Stimulated activated CD8-positive, alpha-beta memory T cell treated with anti-CD3 and anti-CD28 coated beads, Interleukin-2, amount 100 ng/mL, for 1 hour (primary cell): ENCODE measurements at places on chromosomes 6 and 20.
A peak's percentile ranks its signal among the peaks of the same experiment; 100 is the strongest.

- no peak for DNase-seq
These were observed 695.9 kb downstream of the HDGFL1 start for GRCh38 chr6:23265270-23265669.

DNA sequence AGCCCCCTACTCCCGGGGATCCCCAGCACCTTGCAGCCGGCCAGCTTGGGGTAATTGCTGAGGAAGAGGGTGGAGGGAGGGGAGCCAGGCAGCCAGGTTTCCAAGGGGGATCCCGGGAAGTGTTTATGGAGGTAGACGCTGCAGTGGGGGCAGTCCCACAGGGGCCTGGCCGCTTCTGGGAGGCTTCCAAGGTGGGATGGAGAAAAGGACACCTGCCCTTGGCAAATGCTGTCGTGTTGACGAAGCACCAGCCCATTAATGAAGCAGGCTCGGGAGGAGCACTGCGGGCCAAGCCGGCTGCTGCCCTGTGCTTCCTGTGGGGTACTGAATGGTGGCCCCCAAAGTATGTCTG lies 82.4 kb downstream of the TMEM242 start:
- no peak for DNase-seq

DNA sequence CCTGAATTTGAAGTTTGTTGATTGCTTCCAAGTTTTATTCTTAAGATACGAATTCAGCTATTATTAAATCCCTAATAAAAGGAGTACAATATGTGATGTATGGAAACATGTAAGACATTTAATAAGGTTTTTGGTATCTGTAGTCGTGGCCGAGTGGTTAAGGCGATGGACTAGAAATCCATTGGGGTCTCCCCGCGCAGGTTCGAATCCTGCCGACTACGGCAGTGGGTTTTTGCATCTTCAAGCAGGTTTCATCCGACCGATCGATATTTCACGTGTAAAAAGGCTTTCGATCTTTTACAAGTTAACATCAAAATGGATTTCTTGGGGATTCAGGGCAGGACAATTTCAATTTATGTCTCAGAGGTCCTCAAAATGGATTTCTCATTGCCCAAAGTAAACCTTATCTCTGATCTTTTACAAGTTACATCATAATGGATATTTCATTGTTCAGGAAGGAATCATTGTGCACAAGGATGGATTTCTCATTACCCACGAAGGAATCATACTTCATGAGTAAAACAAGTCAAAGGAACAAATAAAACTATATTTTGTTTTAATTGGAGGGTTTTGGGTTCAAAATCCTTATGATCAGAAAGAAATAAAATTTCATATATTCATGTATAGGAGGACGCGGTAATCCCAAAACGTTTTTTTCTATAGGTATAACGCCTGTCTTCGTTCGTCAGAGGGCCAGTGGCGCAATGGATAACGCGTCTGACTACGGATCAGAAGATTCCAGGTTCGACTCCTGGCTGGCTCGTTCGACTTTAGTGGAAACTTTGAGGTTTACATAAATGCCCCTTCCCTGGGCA lies 37.3 kb upstream of the BTN3A2 start:
- no peak for DNase-seq

- DNase-seq = no peak
These were observed 11.1 kb downstream of the TOX2 start for GRCh38 chr20:43925801-43926200.

- DNase-seq = no peak
These were observed 2.1 kb downstream of the TGM6 start for GRCh38 chr20:2382833-2383232.

DNA sequence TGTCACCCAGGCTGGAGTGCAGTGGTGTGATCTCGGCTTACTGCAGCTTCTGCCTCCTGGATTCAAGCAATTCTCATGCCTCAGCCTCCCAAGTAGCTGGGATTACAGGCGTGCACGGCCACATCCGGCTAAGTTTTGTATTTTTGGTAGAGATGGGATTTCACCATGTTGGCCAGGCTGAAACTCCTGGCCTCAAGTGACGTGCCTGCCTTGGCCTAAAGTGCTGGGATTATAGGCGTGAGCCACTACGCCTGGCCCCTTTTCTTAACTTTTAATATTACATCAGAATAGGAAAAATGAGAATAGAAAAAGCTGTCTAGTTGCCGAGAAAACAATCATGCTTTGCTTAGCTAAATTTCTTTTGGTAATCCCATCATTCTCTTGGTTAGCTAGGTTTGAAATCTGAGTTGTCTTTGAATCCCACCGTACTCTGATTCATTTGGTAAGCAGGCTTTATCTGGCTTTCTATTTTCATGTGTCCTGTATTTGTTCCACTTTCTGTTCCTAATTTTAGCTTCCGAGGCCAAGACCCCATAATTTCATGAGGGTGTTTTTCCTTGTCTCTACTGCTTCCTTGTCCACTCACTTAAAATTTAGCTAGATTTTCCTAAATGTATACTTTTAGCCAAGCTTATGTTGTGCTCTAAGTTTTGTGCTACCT lies 83.5 kb downstream of the NCOA3 start:
- no peak for DNase-seq

DNA sequence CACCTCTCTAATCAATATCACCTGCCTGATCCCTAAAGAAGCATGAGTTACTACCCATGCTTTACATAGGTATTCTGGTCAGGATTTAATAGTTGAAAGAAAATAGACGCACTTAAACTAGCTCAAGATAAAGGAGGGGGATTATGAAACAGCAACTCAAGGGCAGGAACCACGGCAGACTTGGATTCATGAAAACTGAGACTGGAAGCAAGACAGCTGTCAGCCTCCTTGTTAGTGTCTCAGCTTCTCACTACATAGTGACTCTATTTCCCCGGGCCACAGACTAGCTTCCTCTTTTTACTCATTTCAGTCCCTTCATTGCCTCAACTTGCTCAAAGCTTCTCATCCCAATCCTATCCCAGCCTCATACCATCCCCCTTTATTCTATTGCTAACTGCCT lies 4.3 kb upstream of the SH3BGRL2 start:
- no peak for DNase-seq

GRCh38 chr6:30207619-30208295 lies 5.4 kb downstream of the TRIM26 start:
- no peak for DNase-seq

DNA sequence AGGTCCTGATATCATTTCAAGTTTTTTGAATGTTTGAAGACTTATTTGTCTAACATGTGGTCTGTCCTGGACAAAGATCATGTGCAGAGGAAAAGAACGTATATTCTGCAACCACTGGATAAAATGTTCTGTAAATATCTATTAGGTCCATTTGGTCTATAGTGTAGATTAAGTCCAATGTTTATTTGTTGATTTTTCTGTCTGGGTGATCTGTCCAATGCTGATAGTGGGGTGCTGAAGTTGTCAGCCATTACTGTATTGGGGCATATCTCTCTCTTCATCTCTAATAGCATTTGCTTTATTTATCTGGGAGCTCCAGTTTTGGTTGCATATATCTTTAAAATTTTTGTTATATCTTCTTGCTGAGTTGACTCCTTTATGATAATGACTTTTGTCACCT lies 258.4 kb upstream of the CITED2 start:
- DNase-seq = no peak

GRCh38 chr20:22333885-22334545 lies 250.4 kb downstream of the FOXA2 start:
- DNase-seq = no peak

DNA sequence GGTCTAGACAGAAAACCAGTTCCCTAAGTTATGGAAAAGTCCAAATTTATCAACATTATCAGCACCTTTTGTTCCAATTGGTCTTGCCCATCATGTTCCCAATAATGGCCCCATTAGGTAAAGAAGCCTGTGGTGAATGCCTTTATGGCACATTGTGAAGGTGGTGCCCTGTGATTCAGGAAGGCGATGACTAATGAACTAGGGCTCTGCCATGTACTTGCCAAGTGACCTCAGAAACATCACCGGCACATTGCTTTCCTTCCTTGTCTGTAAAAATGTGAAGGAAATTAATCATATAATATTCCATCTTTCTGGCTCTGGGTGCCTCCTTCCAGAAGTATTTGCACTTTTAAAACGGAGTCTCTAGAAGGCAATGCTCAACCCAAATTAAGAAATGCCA lies 132.3 kb downstream of the UNC5CL start:
- DNase-seq = no peak

GRCh38 chr6:166423051-166423745 lies 40.5 kb upstream of the MPC1 start:
- no peak for DNase-seq

GRCh38 chr6:113732384-113732966 lies 124.7 kb upstream of the MARCKS start:
- no peak for DNase-seq

GRCh38 chr6:117275711-117276110 lies 10.4 kb downstream of the VGLL2 start:
- no peak for DNase-seq

- DNase-seq = no peak
These were observed 984 bp downstream of the TNFRSF21 start for GRCh38 chr6:47308552-47309290.

DNA sequence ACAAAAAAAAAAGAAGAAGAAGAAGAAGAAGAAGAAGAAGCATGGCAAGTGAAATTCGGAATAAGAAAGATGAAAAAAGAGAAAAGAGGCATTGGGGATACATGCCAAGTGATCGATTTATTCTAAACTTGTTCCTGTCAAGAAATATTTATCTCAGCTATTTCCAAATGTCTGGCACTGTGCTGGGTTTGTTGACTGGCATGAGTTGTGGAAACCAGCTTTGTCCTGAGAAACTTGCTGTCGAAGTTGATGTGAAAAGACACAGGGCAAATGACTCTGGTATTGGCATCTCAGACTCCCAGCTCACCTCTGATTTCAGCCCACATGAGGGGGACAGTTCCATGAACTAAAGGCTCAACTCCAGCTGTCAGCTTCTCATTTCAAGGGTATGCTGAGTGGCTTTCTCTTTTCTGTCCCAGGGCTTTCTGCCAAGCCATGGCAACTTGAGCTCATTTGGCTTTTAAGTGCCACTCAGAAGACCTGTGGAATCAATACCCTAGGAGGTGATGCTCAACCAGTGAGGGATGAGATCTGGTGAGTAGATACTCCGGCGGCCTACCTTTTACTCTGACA lies 253.3 kb upstream of the JAG1 start:
- DNase-seq = no peak

- no peak for DNase-seq
These were observed 68.5 kb downstream of the MAP3K5 start for GRCh38 chr6:136723780-136724179.

DNA sequence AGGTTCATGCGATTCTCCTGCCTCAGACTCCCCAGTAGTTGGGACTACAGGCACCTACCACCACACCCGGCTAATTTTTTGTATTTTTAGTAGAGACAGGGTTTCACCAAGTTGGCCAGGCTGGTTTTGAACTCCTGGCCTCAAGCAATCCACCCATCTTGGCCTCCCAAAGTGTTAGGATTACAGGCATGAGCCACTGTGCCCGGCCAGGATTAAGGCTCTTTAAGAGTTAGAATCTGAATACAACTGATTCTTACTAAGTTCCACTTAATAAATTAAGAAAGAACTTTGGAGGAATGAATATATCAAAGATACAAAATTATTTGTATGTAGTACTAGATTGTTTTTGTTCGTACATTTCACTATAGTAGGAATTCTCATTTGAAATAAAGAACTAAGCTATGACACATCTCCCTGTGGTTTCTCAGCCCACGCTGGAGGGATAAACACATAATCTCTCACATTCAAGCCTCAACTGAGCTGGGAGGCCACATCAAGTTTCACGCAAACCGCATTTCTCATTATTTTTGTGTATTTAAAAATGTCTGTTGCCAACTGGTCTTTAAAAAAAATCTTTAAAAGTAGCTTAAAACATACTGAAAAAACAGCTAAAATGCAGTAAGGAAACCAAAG lies 34.2 kb downstream of the DTNBP1 start:
- DNase-seq = peak; percentile 7

- DNase-seq = no peak
These were observed 78.8 kb upstream of the RALY start for GRCh38 chr20:33914919-33915318.

- DNase-seq = no peak
These were observed 228.5 kb downstream of the ZMYND8 start for GRCh38 chr20:47127999-47128398.

GRCh38 chr6:15969236-15969778 lies 159.6 kb upstream of the MYLIP start:
- no peak for DNase-seq

DNA sequence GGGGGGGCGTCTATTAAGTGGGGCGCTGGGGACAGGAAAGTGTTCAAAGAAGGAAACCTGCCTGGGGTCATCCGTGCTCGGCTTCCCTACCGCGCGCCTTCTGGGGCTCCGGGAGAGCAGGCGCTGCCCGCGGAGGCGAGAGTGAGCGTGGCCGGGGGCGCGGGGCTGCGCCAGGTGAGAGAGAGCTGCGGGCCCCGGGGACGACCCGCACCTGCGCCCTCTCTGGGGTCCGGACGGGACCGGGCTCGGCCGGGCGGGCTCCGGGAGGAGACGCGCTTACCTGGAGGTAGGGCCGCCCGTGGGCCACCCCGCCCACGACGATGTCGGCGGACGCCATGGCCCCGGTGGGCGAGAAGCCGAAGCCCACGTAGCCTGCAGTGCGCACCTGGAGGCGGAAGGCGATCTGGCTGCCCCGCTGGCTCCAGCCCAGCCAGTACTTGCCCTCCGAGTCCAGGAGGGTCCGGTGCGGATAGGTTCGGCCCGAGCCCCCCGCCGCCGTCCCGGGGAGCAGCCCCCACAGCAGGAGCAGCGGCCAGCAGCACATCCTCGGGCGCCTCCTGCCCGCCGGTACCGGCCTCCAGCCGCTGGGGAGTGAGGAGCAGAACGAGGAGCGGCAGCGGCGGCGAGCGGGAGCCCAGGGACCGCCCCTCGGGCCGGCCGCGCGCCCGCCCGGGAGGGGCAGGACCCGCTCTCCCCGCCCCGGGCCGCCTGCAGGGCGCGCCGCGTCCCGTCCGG lies at the start of gene MOXD1:
TSS of gene MOXD1 (minus strand) at position 593 of the 735 bp plus-strand sequence. CDS start at position 544, 49 bp downstream.
- DNase-seq = no peak

DNA sequence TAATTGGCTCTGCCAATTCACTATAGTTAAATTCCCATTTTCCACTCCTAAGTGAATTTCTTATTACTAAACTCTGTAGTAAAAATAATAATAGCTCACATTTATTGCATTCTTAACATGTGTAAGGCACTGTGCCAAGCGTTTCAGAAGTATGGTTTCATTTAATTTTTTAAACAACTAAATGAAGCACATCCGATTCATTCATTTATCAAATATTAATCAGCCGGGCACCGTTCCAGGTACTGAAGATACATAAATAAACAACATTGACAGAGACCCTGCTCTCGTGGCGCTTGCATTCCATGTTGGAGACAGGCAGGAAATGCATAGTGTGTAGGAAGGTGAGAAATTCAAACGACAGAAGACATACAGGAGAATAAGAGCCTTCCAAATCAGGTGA lies 423.2 kb upstream of the JARID2 start:
- no peak for DNase-seq
